NCI-H82 (cell line): ENCODE measurements at places on chromosomes 12 and 14.

DNA sequence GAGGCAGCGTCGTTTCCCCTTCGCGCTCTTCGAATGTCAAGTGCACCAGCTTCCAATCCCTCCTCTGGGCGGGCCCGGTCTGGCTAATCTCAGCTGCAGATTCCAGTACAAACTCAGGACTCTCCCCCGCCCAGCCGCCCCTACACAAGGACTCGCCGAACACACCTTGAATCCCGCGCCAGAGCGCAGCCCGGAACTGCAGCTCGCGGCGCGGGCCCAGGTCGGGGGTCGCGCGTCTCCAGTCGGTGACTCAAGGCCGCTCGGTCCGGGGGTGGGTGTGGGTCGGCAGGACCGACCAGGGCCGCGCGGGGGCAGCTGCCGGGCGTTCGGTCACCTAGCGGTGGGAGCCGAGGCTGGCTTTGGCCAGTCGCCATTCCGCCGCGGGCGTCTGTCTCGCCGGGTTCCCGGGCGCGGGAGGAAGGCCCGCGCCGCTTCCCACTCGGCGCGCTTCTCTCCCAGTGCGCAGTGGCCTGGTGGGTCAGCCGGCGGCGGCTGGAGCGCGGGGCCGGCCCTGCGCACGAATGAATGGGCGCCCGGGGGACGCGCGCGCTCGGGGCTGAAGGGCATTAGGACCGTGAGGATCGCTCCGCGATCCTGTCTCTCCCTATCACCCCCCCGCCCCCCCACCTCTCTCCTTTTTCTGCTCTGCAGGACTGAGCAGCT lies at the start of gene GALNT16:
GALNT16 (plus strand) TSS at position 632 of the 663 bp plus-strand sequence. CDS start 133 bp downstream, outside the sequence.
- peak; percentile 37 for DNase-seq

- no peak for DNase-seq
These were observed 51.1 kb downstream of the EMP1 start for GRCh38 chr12:13247596-13247995.

GRCh38 chr14:58428118-58428683 lies 682 bp downstream of the KIAA0586 start:
- DNase-seq = peak; percentile 38

DNA sequence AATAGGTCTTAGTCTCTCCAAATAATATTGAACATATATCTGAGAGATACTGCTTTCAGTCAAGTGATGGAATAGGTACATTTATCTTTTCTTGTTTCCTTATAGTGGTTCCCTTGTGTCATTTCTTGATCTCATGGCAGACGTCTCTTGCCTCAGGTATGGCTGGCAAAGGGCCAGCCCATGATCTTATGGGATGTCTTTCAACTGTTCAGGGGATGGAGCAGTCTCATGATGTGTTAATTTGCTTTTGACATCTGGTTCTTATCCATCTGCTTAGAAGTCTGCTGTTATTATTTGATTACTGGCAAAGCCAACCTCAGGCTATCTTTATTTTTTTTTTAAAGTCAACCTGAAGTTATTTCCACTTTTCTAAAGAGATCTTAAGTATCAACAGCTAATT lies 262.9 kb downstream of the TMEM117 start:
- peak; percentile 82 for DNase-seq

- DNase-seq = no peak
These were observed 7.8 kb downstream of the KLRK1 start for GRCh38 chr12:10381928-10382628.

- DNase-seq = peak; percentile 84
These were observed 2.0 kb upstream of the ART4 start for GRCh38 chr12:14845350-14845750.

GRCh38 chr14:39264558-39264957 lies 30.8 kb downstream of the MIA2 start:
- no peak for DNase-seq

- no peak for DNase-seq
These were observed 1.6 kb downstream of the GSKIP start for GRCh38 chr14:96364962-96365361.

- DNase-seq = no peak
These were observed 4.7 kb downstream of the SPRYD3 start for GRCh38 chr12:53074283-53074998.

GRCh38 chr12:116166306-116166705 lies 111.2 kb downstream of the MED13L start:
- DNase-seq = no peak

GRCh38 chr12:98656289-98657101 lies 11.4 kb downstream of the APAF1 start:
- DNase-seq = no peak

GRCh38 chr12:100919116-100919515 lies 124.5 kb downstream of the ANO4 start:
- no peak for DNase-seq

DNA sequence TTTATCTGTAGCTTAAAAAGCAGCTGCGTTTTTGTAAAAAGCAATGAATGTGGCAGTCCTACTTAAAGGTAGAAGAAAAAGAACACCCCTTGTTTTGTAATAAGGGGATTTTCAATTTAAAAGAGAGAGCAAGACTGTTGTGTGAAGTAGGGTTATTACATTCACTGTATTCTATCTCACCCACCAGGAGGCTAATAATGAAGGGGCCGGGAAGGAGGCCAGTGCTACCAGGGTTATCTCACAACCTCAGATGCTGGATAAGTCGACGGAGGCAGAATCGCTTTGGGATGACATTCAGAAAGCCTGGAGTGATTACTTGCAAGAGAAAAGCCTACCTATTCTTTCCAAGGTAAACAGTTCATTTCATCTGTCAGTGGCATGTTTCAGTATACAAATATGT lies 97.7 kb downstream of the RMST start:
- DNase-seq = no peak

DNA sequence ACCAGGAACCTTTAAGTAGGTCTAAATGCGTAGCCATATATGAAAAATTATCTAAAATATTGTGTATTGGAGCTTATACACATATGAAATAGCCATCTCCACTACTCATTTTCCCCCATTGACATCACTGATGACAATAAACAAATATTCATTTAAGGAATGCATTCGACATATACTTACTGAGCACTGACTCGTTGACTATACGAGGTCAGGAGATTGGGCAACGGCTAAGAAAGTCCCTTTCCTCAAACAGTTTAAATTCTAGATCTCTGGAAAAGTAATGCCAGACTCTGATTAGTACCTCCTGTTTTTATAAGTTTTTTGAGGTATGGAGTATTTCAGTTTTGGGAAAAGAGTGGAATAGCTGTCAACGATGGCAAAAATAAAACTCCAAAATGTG lies 139.4 kb upstream of the DIO2 start:
- DNase-seq = no peak
